Kidney glomerular epithelial cell (primary cell): ENCODE measurements at places on chromosomes 1 and 21.

DNA sequence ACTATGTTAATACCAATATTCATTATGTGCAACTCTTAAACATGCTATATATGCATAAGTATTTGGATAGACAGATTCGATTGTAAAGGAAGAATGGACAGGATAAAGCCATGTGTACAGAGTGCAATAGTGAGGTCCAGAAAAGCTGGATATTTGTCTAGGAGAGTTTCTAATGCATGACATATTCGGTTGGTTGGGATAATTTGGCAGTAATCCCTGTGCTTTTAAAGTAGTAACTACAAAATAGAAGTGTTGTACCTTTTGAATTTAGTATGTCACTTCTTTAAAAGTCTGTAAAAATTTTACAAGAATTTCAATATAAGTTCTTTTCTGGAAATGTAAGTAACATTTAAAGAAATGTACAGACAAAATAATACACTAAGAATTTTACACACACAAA lies 774.5 kb downstream of the USP25 start:
- DNase-seq, result no peak

GRCh38 chr1:237355022-237355421 lies 313.0 kb downstream of the RYR2 start:
- DNase-seq, result no peak

DNA sequence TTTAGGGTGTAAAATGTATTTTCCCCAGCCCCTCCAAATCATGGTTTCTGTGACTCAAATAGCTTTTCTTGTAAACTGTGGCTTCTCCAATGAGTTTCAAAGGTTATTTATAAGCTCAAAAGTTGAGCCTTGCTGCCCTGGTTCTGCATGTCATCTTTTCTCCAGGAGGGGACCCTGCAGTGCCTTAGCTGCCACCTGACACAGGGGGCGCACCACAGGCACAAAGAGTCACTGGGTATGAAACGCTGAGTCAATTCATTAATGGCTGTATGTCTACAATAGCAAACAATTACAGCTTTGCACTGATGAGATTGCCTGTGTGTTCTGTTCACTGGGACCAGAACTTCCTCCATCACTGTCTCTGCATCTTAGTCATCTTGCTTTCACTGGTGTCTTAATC lies 100.8 kb downstream of the PCP4 start:
- no peak for DNase-seq

DNA sequence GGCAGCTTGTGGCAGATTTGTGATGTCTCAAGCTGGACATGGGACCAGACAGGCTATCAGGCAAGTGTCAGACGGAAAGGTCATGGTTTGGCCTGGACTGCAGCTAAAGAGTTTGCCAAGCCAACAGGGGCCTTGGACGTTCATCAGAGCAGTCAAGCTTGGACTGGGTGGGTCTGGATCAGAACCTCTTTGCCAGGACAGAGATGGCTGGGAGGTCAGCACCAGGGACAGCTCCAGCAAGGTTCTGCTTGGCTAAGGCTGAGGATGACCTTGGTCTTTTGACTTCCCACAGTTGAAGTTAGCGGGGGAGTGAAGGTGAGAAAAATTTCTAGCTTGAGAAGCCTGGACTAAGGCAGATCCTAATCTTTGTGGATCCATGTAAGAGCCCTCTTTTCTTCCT lies 68.1 kb downstream of the GRIK3 start:
- no peak for DNase-seq

GRCh38 chr1:5448486-5448885 lies 543.7 kb downstream of the NPHP4 start:
- DNase-seq, result no peak

DNA sequence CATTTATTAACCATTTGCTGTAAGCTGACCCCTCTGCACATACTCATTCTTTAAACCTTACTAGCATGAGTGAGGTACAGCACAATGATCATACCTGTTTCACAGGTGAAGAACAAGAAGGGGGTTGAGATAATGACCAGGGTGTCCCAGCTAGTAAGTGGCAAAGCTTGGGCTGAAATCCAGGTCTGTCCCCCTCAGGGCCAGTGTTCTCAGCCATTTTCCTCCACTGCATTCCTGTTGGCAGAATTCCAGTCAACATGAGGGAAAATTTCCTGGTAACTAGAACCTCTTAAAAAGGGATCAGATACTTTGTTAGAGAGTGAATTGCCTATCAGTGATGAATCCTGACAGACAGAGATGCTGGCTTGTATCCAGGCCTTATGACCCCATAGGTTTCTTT lies 48.1 kb downstream of the SPATA46 start:
- DNase-seq, result no peak

GRCh38 chr1:24373710-24374109 lies 39.9 kb downstream of the STPG1 start:
- DNase-seq, result no peak

GRCh38 chr21:25845729-25846256 lies 111.0 kb downstream of the GABPA start:
- DNase-seq, result no peak

GRCh38 chr1:41650028-41650880 lies 165.8 kb upstream of the EDN2 start:
- DNase-seq, result no peak

GRCh38 chr1:168842916-168843315 lies 113.9 kb upstream of the DPT start:
- DNase-seq, result no peak

GRCh38 chr21:45093035-45093532 lies 18.7 kb downstream of the ADARB1 start:
- no peak for DNase-seq

DNA sequence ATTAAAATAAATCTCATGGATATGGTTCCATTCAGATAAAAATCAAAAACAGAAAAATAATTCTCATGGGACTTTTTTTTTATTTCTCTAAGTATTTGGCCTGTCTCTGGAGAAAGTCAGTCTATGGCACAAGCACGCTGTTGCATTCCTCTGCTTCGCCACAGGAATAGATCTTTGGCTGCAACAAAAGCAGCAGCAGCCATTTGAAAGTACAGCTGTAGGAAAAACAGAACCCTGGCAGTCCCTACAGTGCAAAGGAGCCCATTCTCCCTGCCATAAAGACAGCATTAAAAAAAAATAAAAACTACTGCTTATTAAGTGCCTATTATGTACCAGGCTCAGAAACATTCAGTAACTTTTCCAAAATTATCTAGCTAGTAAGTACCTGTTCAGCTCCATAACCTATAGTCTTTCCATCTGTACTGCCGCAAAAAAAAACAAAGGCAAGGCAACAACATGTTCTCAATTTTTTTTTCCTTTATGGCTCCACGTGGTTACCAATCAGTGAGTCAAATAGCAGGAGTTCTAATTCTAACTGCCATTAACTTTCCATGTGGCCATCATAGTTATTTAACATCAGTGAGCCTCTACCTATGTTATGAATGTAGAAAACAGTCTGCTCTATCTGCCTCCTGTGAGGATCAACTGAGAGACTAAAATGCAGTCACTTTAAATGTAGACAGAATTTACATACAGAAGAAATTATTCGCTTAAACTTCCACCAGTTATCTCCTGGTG lies 22.7 kb downstream of the SLC35D1 start:
- no peak for DNase-seq

DNA sequence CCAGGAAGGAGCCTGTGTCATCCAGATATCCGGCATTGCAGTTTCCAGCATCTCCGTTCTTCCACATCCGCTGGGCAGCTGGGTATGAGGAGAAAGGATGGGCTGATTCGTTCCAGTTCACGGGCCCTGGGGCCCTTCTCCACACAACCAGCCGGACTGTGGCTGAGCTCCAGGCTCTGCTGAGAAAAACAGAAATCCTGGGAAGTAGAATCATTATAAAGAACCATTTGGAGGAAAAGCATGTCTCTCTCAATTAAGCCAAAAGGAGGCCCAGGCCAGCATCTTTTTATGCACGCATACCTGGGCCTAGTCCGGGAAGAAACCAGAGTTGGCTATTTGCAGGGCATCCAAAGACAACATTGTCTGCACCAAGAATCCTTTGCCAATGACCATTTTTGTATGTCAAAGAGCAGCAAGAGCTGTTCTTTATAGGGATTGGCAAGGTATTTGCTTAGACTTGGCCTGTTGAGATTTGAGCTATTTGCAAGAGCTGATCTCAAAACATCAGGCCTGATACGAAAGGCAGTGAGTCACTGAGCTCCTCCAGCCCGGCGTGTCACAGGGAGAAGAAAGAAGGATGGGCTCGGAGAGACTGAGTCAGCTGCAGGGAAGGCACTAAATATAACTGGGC lies 84.9 kb upstream of the ARHGEF16 start:
- peak; percentile 34 for DNase-seq

DNA sequence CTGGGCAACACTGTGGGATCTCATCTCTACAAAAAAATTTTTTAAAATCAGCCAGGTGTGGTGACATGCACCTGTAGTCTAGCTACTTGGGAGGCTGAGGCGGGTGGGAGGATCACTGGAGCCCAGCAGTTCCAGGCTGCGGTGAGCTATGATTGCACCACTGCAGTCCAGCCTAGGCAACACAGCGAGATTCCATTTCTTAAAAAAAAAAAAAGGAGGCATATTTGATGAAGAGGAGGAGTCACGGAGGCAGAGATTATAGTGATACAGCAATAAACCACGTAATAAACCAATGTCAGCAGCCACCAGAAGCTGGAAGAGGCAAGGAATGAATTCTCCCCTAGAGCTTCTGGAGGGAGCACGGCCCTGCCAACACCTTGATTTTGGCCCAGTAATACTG lies 4.0 kb downstream of the LIX1L start:
- DNase-seq, result no peak

DNA sequence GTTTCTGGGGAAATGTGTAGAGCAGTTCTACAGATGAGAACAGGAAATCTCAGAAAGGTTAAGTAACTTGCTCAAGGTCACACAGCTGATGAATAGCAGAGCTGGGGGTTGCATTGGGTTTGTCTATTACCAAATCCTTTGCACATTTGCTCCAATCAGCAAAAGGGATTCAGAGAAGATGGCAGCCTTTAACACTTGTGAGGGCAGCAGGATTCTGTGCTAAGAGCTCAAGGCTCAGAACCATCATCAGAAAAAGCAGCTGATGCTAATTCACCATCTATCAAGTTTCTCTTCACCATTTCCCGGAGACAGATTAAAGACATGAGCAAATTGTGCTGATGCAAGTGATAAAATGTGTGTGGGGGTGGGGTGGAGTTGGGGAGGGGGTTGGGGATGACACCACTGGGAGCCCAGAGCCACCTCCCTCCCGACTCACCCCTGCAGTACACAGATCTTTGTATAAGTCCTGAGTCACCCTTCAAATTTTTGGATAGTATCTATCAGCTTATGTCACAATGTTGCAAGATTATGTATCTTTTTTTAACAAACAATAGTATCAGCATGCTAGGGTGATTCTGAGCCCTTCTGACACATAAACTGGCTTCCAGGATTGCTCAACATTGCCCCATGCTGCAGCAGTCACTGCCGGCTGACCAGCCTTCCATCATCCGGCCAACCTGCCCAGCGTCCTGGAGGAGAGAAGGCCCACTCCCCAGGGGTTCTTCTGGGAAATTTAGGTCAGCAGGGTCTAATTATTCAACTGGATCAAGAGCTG lies 2.8 kb upstream of the SPSB1 start:
- peak; percentile 88 for DNase-seq

GRCh38 chr21:34992736-34993398 lies 56.2 kb downstream of the RUNX1 start:
- DNase-seq, result no peak

DNA sequence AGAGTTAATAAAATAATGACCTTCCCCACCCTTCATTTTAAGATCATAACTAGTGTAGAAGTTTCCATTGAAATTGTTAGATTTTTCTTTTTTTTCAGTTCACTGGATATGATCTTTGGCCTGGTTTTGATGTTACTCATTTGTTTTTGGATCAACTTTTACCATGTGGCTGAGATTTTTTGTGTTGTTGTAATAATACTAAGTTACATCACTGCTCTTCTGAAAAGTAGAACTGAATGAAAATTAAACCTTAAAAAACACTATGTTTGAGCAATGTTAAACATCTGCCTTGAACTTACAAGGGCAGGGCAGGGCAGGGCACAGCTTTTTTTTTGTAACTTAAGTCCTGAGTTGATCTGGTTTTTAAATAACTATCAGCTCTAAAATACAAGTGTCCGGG lies 204.8 kb upstream of the ADAMTS5 start:
- DNase-seq, result no peak

DNA sequence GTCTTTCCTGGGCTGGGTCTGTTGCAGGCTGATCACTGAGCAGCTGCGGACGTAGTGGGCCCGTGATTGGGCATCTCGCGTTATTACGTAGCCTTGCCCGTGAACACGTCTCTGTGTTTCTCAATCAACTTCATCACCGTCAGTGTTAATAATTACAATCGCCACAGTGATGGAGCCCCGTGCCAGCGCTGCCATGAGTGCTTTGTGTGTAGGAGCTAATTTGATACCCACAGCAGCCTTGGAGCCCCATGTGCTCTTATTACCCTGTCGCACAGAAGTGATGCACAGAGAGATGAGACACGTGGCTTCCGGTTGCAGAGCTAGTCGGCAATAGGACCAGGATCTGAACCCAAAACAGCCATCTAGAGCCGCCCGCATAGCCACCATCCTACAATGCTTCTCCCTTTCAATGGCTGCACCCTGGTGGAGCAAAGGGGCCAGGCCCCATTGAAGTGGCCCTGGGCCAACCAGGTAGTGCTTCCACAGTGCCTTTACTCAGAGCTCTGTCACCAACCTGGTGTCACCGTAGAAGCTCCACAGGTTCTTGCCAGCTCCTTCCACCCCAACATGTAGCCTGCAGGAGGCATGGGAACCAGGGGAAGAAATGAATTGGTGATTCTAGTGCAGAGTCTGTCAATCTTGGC lies 398.5 kb upstream of the VAMP3 start:
- DNase-seq, result no peak

DNA sequence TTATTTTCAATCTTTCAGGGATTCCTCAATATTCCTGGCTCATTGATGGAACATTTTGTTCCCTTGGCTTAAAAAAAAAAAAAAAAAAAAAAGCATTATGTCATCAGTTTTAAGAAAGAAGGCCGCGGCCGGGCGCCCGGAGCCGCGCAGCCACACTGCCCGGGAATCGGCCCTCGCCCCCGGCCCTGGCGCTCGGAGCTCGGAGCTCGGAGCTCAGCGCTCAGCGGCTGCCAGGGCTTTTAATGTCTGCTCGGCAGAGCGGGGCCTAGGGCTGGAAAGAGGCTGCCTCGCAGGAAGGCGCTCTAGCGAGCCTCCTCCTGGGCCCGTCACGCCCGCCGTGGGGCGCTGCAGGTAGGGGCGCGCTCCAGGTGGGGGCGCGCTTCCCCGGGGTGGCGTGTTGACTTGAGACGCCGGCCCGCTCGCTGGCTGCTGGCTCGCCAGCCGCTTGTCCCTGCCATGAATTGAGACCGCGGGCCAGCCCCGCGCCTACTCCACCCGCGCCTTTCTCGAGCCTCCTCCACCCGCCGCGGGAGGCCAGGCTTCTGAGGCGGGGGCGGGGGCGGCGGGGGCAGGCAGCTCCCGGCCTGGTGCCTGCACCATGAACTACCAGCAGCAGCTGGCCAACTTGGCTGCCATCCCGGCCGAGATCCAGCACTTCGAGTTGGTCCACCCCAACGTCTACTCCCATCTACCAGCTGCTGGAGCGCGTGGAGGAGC lies 5.4 kb upstream of the TDRD5 start:
- peak; percentile 35 for DNase-seq

DNA sequence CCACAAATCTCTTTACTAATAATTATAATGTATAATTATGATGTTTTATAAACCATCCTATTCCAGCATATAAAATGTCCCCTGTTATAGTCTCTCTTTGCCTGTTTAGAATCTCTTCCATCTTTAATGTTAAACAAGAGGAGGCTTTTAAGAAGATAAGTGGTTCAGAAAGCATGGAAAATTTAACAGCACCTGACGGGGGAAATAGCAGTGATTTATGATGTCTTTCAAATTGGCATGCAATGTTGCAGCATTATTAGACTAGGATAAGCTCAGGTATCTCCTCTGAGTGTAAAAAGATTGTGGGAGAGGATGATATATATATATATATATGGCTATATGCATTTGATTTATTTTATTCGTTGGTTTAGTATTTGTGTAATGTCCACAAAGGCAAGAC lies 24.4 kb downstream of the GIPC2 start:
- no peak for DNase-seq
